A549 treated with dexamethasone at 1 μM for 4 hours (cell line): ENCODE measurements at places on chromosomes 11 and 22. TPM values are rescaled to one million over a fixed set of nuclear protein-coding genes. Genes with fewer than 3 reads are reported as not detected.

The VPREB3 gene
- total RNA-seq = 0.33 to 1.2 TPM (median 0.80 TPM) in 5 replicates

The MMP12 gene
- 0.04 to 0.12 TPM (median 0.08 TPM) in 4 of 5 replicates, not detected in the other for total RNA-seq

The PRAME gene
- 89.7 to 106 TPM (median 101 TPM) in 5 replicates for total RNA-seq

The OPCML gene
- not detected in 5 replicates for total RNA-seq

The LRRC74B gene
- total RNA-seq = 0.08 TPM in 1 of 5 replicates, not detected in the others

The TRIM77 gene
- total RNA-seq = not detected in 5 replicates

The MUC6 gene
- total RNA-seq = 0.01 to 0.02 TPM in 2 of 5 replicates, not detected in the others

The BDNF gene
- total RNA-seq = 7.8 to 9.5 TPM (median 9.1 TPM) in 5 replicates
